ENCODE measurements at places on chromosomes 1 and 21.

GRCh38 chr1:21839337-21840037 lies 27.4 kb downstream of the LDLRAD2 start:
- no peak for DNase-seq

DNA sequence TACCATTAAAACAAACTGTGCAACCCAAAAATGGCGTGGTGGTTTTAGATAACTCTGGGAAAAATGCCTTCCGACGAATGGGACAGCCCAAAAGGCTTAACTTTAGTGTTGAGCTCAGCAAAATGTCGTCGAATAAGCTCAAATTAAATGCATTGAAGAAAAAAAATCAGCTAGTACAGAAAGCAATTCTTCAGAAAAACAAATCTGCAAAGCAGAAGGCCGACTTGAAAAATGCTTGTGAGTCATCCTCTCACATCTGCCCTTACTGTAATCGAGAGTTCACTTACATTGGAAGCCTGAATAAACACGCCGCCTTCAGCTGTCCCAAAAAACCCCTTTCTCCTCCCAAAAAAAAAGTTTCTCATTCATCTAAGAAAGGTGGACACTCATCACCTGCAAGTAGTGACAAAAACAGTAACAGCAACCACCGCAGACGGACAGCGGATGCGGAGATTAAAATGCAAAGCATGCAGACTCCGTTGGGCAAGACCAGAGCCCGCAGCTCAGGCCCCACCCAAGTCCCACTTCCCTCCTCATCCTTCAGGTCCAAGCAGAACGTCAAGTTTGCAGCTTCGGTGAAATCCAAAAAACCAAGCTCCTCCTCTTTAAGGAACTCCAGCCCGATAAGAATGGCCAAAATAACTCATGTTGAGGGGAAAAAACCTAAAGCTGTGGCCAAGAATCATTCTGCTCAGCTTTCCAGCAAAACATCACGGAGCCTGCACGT lies 82.1 kb downstream of the PRDM2 start:
- no peak for DNase-seq

- no peak for DNase-seq
Measured at GRCh38 chr1:71233645-71234044, 152.8 kb upstream of the ZRANB2 start.

DNA sequence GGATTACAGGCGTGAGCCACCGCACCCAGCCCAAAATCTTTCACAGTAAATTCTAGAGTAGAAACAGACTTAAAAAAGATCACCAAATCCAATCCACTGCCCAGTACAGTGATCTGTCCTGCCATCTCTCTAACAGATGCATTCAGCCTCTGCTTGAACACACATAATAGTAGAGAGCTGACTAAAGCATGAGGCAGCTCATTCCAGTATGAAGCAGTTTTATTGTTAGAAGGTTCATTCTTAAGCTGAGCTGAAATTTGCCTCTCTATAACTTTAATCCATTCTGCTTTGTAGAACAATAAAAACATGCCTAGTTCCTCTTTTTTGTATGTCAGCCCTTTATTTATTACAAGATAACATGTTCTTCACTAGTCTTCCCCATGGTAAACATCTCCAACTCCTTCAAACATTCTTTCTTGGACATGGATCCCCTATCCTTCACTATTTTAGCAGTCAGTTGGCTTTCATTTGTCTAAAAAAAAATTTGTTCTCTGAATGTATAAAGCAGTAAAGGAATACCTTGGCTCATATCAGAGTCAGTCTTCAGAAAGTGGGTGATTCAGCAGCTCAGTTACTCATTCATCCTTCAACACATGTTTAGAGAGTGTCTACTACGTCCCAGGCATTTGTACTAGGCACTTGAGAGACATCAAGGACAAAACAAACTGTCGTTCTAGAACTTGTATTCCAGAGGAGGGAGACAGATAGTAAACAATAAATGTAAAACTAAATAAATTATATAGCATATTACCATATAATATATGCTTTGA lies 10.7 kb upstream of the PTBP2 start:
- DNase-seq, result no peak

- no peak for DNase-seq
Measured at GRCh38 chr1:20493309-20493708, 7.3 kb upstream of the CAMK2N1 start.

DNA sequence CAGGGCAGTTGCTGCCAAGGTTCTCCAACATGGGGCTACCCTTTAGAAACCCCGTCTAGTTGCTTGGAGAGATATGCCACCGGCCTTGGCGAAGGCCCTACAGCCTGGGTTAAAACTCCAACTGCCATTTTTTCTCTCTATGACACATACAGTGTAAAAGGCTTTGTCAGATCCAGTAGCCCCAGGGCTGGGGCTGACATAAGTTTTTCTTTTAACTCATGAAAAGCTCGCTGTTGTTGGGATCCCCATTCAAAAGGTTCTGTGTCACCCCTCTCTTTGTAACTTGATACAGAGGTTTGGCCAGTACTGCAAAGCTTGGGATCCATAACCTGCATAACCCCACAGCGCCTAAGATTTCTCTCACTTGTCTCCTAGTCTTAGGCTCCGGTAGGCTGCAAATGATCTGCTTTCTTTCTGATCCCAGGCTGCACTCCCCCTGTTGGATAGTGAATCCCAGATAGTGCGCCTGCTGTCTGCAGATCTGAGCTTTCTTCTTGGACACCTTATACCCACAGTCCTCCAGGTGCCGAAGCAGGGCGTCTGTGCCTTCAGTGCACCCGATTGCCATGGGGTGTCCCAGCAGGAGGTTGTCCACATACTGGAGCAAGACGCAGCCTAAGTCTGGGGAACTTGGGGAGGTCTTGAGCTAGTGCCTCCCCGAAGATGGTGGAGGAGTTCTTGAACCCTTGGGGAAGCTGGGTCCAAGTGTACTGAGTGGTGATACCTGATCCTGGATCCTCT lies 406.2 kb downstream of the TGFB2 start:
- DNase-seq, result no peak

DNA sequence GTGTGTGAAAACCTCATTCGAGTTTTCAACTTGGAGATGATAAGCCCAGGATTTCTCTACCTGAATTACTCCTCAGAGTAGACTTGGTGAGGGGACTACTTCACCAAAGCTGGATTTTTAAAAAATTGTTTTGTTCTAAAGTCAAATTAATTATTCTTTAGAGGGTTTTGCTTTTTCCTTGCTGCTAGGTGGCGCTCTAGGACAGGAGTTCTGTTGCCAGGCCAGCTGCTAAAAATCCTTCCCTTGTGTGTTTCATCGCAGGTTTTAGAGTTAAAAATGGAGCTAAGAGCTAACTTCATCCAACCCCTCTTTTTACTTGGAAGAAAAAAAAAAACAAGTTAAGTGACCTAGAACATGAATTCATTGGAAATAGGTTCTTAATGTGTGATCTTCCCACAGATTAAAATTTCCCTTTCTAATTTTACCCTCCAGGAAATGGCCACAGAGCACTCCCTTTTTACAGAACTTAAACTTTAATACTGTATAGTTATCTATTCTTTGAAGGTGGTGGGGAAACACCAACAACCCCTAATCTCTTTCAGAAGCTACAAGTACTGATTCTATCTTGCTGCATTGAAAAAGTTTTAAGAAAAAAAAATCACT lies 36.7 kb upstream of the FAM163A start:
- DNase-seq, result peak; percentile 65

GRCh38 chr1:48793863-48794262 lies 17.2 kb upstream of the BEND5 start:
- no peak for DNase-seq

DNA sequence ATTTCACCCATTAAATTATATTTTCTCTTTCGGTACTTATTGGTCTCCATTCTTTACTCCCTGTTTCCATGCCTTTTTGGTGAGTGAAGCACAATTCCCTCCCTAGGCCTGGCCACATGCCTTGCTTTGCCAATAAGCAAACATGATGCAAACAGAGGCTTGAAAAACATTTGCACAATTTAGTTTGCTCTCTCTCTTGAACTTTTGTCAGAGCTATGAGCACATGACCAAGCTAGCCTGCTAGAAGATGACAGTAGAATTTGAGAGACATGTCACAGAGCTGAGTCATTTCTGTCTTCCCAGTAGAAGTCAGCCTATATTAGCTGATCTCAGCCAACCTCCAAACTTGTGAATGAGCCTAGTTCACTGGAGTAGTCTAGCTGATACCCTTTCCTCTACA lies 24.6 kb downstream of the ANGPTL3 start:
- no peak for DNase-seq

- no peak for DNase-seq
Measured at GRCh38 chr1:53637511-53638359, 101.2 kb downstream of the GLIS1 start.

GRCh38 chr1:227059076-227059475 lies 119.0 kb downstream of the COQ8A start:
- DNase-seq, result no peak

DNA sequence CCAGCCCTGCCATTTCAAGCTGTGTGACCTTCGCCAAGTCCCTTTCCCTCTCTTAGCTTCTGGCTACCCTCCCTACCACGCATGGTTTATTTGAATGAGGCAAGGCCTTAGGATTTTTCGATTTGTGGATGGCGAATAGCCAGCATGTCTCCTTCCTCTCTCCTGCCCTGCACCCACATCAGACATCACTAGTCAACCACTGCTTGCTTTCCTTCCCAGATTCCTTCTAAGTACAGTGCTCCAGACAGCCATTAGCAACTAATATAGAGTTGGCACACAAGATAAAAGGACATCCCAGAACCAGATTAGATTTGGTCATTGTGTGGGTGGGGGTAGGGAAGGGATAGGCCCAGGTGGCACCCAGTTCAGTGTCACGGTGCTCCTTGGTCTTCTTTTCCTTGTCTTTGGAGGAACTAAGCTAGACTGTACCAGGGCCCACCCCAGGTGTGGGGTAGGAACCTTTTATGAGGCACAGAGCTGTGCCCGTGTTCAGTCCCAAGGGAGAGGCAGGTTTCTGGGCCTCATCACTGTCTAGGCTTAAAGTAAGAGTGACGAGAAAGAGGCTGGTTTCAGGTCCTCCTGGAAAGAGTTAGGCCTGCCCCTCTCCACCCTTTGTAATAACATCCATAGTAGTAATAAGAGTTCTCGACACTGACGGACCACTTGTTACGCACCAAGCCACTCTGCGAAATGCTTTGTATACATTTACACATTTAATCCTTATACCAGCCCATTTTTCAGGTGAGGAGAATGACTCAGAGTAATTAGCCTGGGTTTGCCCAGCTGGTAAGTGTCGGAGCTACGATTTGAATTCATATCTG lies 8.6 kb downstream of the ALPL start:
- DNase-seq, result no peak

DNA sequence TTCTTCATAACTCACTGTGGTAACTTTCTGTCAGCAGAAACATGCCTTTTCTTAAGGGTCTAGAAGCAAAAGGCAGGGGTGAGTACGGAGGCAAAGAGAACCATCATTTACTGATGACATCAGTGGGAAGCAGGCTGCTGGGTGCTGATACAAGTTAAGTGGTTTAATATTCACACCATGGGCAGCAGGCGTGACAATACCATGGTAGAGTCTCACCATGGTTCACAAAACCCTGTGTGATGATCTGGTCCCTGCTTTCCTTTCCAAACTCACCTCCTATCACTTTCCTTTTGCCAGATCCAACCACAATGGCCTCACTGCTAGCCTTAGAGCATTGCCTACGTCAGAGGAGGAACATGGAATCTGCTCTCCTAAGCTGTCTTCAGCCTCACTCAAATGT lies 8.7 kb downstream of the MAB21L3 start:
- DNase-seq, result no peak

- no peak for DNase-seq
Measured at GRCh38 chr1:83860490-83861221, 138.3 kb downstream of the TTLL7 start.

DNA sequence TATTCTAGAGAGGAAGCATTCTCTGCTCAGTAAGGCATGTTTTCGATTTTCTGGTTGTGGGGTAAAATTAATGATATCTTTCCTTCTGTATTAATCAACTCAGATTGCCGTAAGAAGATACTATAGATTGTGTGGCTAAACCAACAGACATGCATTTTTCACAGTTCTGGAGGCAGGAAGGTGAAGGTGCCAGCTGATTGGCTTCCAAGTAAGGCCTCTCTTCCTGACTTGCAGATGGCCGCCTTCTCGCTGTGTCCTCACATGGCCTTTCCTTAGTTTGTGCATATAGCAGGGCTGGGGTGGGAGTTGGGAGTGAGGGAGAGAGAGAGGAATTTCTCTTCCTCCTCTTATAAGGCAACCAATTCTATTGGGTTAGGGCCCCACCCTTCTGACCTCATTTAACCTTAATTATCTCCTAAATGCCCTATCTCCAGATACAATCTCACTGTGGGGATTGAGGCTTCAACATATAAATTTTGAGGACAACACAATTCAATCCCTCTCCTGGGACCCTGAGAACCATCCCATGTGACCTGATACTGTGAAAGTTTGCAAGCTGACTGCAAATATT lies 52.3 kb upstream of the MRPS6 start:
- no peak for DNase-seq

GRCh38 chr1:79100385-79100784 lies 93.9 kb upstream of the ADGRL4 start:
- DNase-seq, result no peak

DNA sequence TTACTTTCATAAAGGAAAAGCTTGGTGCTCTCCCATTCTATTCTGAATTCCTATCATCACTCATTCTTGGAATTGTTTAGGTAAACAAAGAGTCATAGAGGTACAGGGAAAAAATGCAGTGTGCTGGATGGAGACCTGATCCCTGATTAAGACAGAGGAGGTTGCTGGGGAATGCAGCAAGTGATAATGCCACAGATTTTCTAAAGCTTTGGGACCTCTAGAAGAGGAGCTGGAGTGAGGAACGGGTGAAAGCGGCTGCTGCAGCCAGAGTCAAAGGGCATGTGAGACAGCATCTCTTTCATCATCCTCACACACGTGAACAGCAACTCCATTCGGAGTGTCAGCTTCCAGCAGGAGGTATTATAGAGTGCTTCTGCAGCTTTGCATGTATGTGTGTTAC lies 54.9 kb upstream of the DIPK1A start:
- no peak for DNase-seq

DNA sequence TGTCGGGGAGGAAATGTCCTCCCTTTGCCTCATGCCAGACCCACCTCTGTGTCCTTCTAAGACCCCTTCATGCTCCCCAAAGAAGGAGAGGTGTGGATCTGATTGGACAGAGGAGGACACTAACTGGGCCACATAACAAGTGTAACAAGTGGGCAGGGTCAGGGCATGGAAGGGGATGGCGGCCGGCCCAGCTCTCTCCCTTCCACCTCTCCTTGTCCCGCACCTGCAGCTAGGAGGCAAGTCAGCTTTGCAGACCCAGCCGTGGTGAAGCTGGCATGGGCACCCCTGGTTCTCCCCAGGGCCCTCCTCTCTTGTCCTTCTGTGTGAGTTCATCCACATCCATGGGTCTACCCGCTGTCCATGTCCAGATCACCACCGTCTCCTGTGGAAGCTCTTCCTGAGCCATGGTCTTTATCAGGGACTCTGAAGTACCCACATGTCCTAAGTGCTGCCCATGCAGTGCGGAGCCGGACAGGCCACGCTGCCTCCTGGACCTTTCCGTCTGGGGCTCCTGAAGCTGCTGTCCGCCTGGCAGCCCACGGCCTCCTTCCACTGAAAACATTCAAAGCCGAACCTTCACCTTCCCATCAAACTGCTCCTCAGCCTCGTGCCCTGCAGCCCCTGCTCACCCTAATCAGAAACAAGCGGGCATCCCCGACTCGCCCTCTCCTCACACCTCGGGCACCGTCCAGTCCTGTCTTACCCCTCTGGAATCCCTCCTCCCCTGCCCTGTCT lies 460.5 kb downstream of the PTPRU start:
- DNase-seq, result no peak

GRCh38 chr1:176691251-176692228 lies 228.6 kb downstream of the PAPPA2 start:
- DNase-seq, result peak; percentile 71

All from HT-29 (cell line).